ENCODE measurements at places on chromosomes 6 and 20.

DNA sequence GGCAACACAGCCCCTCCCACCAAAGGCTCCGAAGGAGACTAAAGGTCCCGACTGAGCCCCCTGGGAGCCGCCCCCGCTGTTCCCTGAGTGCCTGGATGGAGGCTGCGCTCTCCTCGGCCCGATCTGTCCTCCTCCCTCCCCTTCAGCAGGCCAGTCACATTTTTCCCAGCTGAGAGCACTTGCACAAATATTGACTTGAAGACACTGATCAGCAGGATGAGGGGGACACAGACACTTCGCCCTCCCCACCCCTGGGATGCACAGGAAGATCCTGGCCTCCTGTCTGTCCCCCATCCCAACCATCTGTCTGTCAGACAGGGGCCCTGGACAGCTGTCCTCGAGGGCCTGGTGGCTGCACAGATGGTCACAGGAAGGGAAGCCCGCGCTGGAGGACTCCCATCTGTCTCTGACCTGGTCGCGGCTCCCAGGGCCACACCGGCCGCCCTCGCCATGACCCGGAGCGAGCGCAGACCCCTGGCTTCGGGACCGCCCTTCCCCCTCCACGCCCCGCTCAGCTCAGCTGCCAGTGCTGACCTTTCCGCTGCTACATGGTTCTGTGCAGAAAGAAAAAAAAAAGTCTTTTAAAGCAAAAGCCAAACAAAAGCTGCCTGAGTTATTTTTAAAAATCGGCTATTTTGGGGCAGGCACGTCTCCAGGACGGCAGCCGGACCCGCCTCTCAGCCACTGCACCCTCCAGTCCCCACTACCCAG, 11.1 kb downstream of the LAMA5 start:
- DNase-seq = no peak

GRCh38 chr6:51818520-51819022, 268.8 kb downstream of the PKHD1 start:
- DNase-seq = no peak

GRCh38 chr6:53059648-53060589, 5.3 kb upstream of the FBXO9 start:
- DNase-seq = no peak

- DNase-seq = no peak
These were observed 37.4 kb downstream of the KIAA1755 start for GRCh38 chr20:38222923-38223742.

DNA sequence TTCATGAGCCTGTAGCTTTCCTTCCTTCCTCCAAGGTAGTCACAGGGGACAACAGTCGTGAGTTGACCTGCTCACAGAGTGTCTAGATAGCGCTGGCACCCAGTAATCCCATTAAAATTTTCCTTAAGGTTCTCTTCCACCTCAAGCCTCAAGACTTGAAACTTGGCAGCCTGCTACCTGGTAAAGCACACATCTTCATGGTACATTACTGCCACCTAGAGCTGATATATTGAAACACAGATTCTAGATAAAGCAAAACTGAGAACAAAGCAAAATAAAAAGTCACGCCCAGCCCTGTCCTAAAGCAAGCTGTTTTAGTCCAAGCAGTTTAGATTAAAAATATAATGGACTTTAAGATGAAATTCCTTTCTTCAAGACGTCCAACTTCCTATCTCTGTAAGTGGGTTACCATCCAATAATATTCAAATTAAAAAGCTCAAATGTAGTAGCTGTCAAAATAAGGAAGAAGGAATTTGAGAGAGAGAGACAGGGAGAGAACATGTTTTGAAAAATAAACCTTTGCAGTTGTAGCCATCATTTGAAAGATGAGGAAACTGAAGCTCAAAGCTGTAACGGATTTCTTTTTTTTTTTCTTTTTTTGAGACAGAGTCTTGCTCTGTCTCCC, 50.7 kb upstream of the CD83 start:
- DNase-seq = peak; percentile 72

GRCh38 chr6:2919401-2919800, 16.3 kb upstream of the SERPINB9 start:
- DNase-seq = no peak

DNA sequence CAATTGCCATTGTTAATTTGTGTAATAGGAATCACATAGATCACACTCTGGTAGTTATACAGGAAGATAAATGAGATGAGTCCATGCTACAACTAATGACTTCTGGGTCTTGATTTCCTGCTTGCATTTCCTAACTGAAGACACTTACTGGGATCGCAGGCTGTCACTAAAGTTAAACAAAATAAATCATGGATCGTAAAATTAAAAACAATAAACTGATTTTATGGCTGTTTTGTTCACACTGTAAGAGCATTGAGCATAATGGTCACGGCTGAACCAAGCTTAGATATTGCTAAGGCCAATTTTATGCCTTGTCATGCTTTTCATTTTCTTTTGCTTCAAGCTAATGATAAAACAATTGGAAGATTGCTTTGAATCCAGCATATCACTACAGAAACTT, 332.5 kb upstream of the CITED2 start:
- DNase-seq = peak; percentile 9

DNA sequence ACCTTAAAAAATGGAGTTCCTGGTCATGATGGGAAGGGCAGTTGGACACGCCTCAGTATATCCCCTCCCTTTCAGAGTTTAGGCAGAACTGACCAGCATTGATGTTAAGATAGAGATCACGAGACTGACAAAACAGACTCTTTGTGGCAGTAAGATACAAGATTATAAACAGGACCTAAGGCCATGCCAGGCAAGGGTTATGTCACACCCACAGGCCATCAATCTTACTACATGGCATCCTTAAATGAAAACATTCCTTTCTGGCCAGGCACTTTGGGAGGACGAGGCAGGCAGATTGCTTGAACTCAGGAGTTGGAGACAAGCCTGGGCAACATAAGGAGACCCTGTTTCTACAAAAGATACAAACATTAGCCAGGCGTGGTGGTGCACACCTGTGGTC, 129.3 kb upstream of the MLN start:
- no peak for DNase-seq

DNA sequence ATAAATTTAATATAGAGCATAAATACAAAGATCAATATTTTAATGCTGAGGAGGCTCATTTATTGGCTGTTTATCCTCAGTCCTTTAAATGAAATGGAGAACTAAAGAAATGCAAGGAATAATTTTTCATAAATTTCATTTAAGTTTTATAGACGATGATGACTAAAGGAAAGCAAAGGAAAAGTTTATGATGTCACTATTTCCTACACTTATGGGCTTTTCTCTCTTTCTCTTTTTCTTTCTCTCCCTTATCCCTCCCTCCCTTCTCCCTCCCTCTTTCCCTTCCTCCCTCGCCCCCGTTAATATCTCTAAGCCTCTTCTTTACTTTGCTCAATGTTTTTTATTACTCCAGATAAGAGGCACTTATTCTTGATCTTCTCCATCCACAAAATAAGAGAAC, 889.7 kb upstream of the FLRT3 start:
- no peak for DNase-seq

- DNase-seq = no peak
These were observed 58.3 kb downstream of the IYD start for GRCh38 chr6:150427037-150427602.

- DNase-seq = no peak
These were observed 4.2 kb downstream of the CNR1 start for GRCh38 chr6:88161940-88162339.

DNA sequence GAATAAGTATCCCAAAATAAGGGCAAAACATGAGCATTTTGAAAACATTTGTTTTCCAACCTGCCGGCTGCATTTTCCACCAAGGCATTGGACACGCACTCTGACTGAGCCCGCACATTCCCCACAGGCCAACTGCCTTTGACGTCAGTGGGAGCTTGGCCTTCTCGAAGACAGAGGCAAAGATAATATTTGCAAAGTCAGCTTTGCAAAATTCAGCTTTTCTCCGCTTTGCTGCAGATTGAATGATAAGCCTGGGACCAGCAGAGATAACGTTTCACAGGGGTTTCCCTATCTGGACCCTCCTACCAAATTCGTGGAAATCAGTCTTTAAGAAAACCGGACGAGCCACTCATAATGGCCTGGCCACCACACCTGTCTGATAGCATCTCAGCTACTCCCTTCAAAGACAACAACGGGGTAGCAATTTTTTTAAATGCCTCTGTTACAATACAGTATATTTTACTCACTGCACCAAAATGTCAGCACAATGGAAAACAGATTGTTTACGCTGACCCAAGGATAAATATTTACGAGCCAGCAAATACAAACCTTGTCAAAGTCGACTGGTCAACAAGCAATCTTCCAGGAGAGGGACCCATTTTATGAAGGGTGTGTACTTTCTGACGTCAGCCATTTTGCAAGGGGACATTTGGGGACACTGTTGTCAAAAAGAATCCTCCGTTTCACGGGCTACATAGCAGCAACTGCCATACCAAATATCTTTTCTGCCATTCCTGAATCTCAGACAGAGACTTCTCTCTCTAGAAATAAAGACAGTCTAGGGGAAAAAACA, 100.5 kb downstream of the TFAP2A start:
- DNase-seq = no peak

DNA sequence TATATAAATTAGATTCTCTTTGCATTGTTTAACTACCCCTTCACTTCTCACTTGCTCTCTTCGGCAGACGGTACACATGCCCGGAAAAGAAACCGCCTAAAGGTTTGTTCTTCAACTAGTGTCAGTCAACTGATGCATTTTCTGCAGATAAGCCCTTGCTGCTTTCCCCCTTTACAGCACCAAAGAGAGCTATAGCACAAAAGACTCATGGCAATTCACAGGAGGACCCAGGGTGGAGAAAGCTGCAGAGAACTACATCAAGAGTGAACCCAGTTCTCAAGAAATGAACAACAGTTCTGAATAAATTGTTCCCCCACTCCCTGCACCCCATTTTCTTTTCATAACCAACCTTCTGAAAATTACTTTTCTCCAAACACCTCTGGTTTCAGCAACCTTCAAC, 8.9 kb downstream of the CD164 start:
- no peak for DNase-seq

GRCh38 chr6:106997392-106998158, 23.0 kb upstream of the CD24 start:
- DNase-seq = peak; percentile 23

GRCh38 chr6:36622901-36623546, 28.9 kb downstream of the SRSF3 start:
- DNase-seq = no peak

DNA sequence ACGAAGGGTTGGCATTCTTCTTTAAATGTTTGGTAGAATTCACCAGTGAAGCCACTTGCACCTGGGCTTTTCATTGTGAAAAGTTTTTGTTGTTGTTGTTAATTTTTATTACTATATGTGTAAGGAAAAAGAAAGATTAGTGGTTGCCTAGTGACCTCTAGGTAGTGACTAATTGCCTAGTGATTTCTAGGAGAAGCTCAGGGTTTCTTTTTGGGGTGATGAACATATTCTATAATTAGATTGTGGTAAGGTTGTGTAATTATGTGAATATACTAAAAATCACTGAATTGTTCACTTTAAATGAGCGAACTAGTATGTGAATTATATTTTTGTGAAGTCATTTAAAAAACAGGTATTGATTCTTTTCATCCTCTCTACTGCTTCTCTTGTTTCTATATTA, 123.8 kb upstream of the TMEM170B start:
- no peak for DNase-seq

- DNase-seq = no peak
These were observed 754.0 kb upstream of the ADGRB3 start for GRCh38 chr6:67880939-67881705.

DNA sequence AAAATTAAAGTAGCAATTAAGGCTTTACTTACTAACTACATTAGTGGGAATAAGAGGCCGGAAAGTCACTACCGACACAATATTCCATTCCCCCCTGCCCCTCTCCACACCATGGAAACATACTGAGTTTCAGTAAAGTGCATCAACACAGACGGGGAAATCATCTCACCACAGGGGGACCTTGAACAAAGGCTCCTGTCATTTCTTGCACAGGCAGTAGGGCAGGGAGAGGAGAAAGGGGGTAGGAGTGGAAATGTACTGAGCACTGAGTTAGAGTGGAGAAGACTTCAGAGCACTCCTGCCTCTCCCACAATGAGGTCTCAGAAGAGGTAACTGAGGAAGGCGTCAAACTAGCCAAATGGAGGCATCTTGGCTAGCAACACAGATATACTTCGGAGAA, 1426.9 kb upstream of the EYS start:
- no peak for DNase-seq

DNA sequence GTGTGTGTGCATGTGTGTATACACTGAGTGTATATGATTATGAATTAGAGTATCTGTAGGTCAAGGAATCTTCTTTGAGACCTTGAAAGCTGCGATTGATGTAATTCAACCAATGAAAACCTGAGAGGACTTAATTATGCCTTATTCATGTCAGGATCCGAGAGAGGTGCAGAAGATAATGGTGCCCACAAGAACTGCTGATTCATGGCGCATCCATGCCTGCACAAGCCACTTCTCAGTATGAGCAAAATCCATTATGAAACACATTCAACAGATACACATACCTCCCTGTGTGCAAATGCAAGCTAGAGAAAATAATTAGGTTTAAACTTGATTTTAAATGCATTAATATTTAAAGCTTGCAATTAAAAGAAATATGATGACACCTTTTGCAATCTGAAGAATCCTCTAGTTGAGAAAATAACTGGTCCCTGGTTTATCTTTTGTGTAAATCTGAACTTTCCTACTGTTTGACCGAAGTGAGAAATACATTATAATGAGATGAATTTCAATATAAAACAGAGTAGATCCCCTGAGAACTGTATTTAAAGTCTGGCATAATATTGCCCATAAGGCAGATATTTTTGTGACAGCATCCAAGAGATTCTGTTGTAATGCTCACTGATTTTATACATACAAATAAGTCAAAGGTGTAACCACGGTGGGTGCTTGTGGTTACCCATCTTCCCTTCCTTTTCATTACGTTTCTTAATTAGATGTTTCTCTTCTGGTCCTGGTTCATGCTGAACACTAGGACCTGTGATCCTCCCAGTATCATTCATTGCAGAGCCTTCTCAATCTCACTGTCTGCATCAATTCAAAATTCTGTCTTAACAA, 45.6 kb downstream of the LY86 start:
- no peak for DNase-seq

All from NCI-H1417 (cell line).